ENCODE measurements at places on chromosomes 1 and 21. TPM values are rescaled to one million over a fixed set of nuclear protein-coding genes. Genes with fewer than 3 reads are reported as not detected.

Gene MIXL1
- total RNA-seq = not detected

Gene PTPN7
- total RNA-seq = 97.5 TPM

Gene LRRIQ3
- 0.34 TPM for total RNA-seq

Gene CFAP141
- total RNA-seq = not detected

Gene CFH
- 23.1 TPM for total RNA-seq

Gene RCAN1
- 3.2 TPM for total RNA-seq

Gene COL8A2
- total RNA-seq = 0.25 TPM

Gene SPRTN
- 23.3 TPM for total RNA-seq

Gene AVPR1B
- total RNA-seq = not detected

Gene OR2W3
- total RNA-seq = 0.72 TPM

Gene C21orf58
- total RNA-seq = 5.9 TPM

Gene RAD54L
- 0.72 TPM for total RNA-seq

Gene CYP4B1
- total RNA-seq = not detected

Gene CFAP74
- not detected for total RNA-seq

Gene ACTA1
- not detected for total RNA-seq

Data from T-helper 17 cell (primary cell).